Activated gamma-delta T cell treated with anti-CD3 and anti-CD28 coated beads, Interleukin-2, amount 50 U/mL, for 16 hours (primary cell): ENCODE measurements at places on chromosomes 12 and 14.

DNA sequence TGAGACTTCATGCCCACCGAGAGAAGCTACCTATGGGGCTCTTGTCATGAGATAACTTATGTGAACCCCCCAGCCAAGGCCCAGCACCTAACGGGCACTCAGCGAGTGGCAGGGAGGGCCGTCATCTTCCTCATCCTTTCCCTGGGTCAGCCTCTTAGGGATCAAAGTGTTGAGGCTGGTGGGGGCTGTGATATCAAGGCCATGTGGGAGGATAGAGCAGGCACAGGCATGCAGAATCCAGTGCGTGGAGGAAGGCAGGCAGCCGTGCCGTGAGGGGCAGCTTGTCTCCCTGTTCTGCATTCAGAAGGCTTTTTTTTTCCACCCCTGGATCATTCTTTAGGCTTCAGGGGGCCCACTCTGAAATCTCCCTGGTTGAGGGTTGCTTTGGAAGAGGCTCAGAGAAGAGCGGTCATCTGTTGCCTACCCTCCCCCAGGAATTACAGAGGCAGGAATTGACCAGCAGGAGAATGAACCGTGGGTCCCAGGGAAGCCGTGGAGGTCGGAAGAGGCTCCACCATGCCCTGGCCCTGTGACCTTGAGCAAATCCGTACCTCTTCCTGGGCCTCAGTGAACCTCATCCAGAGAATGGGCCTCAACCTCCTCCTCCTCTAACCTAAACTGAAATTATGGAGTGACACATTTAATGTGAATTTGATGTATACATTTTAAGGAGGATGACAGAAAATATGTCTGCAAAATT is 62.8 kb downstream of the BEGAIN start:
- no peak for DNase-seq

GRCh38 chr12:106645074-106645421 is 62.2 kb downstream of the RFX4 start:
- no peak for DNase-seq

DNA sequence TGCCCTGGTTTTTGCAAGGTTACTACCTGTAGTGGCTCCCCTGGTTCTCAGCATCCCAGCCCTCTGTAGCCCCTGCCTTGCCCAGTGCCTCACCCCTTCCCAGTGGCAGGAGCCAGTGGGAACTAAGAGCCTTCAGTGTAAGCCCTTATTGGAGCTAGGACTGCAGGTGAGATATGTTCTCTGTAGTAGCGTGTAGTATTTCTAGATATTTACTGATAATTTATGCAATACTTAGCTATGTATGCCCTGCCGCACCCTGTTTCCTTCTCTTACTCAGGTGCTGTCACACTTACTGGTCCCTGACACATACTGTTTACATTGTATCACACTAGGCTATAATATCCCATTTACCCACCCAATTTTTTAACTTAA is 3.6 kb downstream of the BMAL2 start:
- no peak for DNase-seq

- DNase-seq: no peak
These were observed 97.4 kb downstream of the C12orf50 start for GRCh38 chr12:87931812-87932211.

DNA sequence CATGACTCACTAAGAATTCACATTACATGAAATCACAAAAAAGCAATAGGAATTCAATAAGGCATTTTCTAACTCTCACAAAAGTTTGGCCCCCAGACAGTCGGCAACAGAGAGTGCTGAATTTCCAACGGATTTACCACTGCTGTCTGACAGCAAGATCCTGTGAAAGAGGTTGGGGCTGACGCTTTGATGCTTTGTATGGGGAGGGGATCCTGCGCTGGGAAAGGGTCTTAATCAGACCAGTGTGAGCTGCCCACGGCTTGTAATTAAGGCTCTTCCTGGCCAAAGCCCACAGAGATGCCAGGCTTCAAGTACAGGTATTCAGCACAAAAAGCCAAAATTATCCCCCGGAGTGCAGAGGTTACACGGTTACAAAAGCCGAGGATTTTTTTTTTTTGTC is 66.8 kb upstream of the TMCC3 start:
- DNase-seq: no peak

GRCh38 chr12:95460896-95461295 is 13.1 kb upstream of the METAP2 start:
- no peak for DNase-seq

DNA sequence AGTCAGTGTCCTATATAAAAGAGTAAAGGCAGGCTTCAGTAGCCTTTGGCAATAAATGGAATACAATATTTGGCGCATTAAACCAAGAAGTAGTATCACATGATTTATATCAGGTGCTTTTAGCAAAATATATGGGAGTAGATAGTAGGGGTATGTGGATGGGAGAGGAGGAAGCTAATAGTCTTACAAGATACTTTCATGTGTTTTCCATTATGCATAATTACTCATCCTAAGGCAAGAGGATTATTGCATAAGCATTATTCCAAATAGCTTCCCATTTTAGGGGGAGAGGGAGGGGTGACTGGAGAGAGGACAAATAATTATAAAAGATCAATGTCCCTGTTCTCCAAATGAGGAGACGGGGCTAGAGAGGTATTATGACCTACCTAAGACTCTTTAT is 104.3 kb downstream of the DUSP6 start:
- DNase-seq: no peak

DNA sequence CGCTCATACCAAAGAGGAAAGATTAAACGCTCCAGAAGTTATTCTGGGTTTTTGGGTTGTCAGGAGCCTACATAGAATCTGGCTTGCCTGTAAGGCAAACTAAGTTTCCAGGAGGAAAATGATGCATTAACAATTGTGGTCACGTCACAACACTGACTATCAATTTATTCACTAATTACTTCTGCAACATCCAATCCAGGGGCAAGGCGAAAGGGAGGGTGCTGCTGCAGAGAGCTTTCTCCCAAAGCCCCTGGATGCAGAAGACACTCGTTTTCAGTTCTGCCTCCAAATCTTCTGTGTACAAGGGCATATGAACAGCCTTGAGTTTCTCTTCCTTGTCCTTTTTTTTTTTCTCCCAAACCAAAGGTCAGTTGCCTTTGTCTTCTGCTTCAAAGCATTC is 10.5 kb upstream of the SRRM4 start:
- DNase-seq: no peak

- DNase-seq: no peak
These were observed 47.1 kb downstream of the EMP1 start for GRCh38 chr12:13243516-13244070.

- DNase-seq: no peak
These were observed 61.4 kb downstream of the LMNTD1 start for GRCh38 chr12:25491396-25492325.
